ENCODE measurements at places on chromosomes 5 and 9.
A peak's percentile ranks its signal among the peaks of the same experiment; 100 is the strongest.

DNA sequence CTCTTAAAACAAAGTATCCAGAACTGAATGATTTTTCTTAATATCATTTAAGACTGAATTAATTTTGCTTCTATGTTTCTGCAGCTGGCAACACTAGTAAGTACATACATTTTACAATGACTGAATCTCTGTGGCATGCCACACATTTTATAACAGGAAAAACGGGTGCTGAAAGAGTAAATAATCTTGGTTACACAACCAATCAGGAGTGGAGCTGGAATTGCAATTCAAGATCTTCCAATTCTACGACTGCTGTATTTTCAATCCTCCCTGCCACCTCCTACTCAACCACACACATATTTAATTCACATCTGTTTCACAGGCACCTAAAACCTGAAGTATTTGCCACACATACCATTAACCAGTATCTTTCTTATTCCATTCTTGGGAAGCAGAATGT lies 52.7 kb upstream of the NR5A1 start:
- DNase-seq = no peak

DNA sequence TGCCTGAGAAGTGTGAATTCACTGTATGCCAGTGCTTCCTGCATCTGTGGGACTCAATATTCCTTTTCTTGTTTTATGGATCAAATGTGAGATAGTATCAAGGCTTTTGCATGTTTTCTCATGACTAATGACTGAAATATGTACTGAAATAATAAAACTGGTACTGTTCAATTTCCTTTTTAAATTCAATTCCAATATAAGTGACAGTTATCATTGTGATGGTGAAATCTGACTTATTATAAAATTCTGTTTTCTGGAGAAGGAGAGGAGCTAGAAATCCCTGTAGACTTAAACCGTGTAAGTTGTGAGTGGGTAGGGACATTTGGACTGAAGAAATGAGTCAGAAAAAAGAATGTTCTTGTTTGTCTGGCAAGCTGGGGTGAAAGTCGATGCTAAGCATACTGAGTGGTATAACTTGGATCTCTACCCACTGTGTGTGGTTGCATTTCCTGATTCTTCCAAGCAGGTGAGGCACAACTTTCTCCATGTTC lies 245.2 kb downstream of the EFNA5 start:
- DNase-seq = no peak

DNA sequence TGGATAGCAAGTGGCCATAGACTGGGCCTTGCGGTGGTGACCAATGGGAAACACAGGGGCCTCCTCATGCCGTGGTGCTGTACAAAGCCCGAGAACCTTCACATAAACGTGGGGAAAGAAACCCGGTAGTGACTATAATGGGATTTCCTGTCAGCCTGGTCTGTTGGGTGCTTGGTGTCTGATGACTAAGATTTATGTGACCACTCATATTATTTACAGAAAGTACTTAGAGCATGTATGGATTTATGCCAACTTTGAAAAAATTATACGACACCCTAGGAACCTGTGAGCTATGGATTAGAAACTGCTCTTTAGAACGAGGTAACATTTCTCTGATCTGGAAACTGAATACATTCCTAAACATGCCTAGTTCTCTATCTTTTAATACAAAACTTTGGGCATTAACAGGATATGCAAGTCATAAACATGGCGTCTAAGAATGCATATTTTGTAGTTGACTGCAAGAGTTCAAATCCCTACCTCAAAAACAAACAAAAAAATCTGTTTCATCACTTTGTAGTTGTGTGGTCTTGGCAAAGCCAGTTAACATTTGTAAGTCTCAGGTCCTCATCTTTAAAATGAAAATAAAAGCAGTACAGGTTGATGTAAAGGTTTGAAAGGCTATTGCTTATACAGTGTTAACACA lies 85.4 kb downstream of the TMEM167A start:
- no peak for DNase-seq

GRCh38 chr5:179271821-179272325 lies 73.4 kb downstream of the ADAMTS2 start:
- no peak for DNase-seq

GRCh38 chr5:80249901-80250300 lies 5.9 kb downstream of the SERINC5 start:
- DNase-seq = no peak

- DNase-seq = no peak
Measured at GRCh38 chr9:98162613-98163012, 29.8 kb downstream of the CORO2A start.

GRCh38 chr9:133967024-133967741 lies 24.9 kb downstream of the VAV2 start:
- no peak for DNase-seq

GRCh38 chr5:16983022-16983639 lies 47.0 kb upstream of the MYO10 start:
- DNase-seq = no peak

GRCh38 chr5:78420548-78420947 lies 60.1 kb downstream of the SCAMP1 start:
- DNase-seq = no peak

DNA sequence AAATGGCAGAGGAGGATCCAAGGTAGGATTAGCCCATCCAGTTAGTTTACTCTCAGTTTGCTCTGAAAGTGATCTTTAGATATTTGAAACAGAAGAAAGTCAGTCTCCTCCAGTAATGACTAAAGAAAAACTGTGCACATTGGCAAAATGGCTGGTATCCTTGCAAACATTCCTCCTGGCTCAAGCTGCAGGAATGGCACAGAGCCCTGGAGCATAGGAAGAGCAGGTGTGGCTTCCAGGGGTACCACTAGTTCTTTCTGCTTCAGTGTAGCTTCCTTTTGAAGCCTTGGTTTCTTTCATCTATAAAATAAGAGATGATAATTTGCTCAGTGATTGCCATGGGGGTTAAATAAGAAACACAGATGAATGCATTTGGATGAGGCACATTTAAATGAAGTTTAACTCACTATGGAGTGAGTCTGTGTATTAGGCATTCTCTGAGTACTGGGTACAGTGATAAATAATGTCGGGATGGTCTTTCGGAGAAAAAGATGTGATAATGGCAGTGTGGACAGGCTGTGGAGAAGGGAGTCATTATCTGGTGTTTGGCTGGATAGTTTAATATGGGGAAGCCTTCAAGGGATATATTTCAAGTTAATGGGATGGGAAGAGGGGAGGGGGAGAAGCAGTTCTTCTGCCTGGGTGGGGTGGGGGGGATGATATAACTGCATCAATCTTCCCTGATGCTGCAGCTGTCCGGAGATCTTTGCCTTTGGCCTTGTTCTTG lies 217.3 kb upstream of the KLF4 start:
- no peak for DNase-seq

DNA sequence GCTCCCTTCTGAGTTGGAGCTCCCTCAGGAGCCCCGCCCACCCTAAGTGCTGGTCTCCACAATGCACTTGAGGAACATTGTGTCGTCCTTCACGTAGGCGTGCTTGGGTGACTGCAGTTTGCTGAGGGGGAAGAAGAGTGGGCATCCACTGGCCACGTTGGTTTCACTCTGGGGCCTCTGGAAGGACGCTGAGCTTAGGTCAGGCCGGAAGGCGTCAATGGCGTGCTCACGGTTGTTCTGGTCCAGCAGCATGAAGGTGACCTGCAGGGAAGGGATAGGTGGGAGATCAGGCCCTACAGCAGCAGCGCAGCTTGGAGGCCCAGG lies 21.7 kb downstream of the TRAF1 start:
- no peak for DNase-seq

- DNase-seq = no peak
Measured at GRCh38 chr9:37949576-37949975, 45.6 kb upstream of the SLC25A51 start.

- DNase-seq = no peak
Measured at GRCh38 chr9:115980502-115980901, 173.1 kb upstream of the PAPPA start.

DNA sequence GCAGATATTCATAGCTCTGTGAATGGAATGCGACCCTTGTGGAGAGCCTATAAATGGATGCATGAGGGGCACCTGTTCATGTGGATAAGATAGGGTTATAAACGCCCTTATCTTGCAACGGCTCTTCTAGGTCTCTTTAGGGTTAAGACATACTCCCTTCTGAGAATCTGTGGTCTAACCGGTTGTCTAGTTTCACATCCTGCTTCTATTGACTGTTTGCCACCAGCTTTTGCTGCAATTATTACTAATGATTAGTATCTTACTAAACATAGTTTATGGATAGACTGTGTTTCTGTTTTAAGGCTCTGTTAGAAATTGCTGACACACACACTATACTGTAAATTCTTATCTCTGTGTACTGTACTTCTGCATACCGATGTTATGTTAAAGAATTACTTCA lies 198.9 kb upstream of the CYLC2 start:
- no peak for DNase-seq

- DNase-seq = no peak
Measured at GRCh38 chr5:179314606-179315355, 30.5 kb downstream of the ADAMTS2 start.

DNA sequence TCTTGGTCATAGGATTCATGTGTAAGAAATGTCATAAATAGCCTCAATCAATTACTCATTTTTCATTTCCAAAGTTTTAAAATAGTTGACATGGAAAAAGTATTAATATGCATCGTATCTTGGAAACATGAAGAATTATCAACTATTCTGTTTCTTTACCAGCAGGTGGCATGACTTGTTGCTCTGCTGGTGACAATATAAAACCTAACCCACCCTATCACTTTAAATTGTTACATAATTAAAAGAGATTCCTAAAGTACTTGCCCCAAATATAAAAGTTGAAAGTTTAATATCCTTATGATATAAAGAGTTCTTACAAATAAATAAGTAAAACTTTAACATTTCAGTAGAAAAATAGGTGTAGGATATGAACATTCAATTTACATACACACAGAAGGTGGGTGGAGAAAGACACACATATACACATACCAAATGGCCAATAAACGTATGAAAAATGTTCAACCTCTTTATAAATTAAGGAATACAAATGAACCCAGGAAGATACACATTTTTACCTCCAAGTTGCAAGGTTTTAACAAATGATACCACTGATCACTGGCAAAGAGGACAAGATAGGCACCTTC lies 30.6 kb downstream of the MAP1B start:
- no peak for DNase-seq

DNA sequence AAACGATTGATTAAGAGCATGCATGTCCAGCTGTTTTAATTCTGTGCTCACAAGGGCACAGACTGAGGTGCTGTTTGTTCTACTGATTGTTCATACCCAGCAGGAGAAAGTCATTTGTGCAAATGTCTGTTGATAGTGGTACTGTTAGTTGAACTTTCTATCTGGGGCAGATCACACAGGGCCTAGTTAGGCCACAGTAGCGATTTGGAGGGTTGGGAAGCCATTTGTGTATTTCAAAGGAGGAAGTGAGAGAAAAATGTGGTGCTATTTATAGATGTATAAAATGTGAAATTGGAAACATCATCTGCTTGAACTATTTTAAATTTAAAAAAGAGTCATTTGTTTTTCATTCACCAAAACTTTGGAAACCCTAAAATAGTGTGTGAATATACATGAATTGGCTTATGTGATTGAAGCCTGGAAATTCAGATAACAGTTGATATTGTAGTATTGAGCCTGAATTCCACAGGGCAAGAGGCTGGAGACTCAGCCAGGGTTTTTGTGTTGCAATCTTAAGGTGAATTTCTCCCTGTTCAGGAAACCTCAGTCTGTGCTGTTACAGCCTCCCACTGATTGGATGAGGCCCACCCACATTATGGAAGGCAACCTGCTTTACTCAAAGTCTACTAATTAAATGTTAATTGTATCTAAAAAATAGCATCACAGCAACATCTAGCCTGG lies 162.0 kb upstream of the CDKN2B start:
- DNase-seq = no peak

DNA sequence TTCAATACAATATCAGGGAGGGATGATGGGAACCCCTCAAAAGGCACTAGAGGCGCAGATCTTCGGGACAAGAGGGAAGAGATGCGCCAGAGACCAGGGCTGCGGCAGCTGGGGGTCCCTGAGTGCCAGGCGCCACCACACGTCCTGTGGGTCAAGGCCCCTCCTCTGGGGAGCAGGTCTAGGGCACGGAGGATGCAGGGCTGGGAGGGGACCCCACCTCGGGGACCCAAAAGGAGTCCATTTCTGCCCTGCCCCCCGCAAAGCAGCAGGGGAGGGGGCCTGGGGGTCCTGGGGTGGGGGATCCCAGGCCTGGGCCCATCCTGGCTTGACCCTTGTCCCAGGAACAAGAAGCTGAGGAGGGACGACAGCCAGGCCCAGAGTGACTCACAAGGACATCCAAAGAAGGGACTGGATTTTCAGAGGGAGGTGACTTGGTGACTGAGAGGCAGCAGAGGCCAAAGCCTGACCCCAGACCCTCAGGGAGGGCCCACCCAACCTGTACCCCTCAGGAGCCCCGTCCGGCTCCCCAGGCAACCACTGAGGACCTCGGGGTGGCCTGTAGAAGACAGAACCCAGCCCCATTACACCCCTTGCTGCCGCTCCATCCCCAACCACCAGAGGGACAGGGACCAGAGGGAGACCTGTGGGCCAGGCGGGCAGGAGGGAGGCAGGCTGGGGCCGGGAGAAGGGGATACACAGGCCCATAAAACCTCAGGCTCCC lies 54.2 kb downstream of the LRSAM1 start:
- DNase-seq = peak; percentile 61

GRCh38 chr5:108171759-108172158 lies 210.1 kb downstream of the FBXL17 start:
- DNase-seq = no peak

- no peak for DNase-seq
Measured at GRCh38 chr9:127087411-127087810, 35.0 kb downstream of the ANGPTL2 start.

- no peak for DNase-seq
Measured at GRCh38 chr5:160242145-160242544, 12.8 kb downstream of the FABP6 start.

GRCh38 chr9:16516891-16517290 lies 353.6 kb downstream of the BNC2 start:
- DNase-seq = no peak

Measured in stimulated activated effector memory CD8-positive, alpha-beta T cell treated with anti-CD3 and anti-CD28 coated beads, Interleukin-12 subunit alpha, Interleukin-12 subunit beta, amount 100 ng/mL, for 72 hours (primary cell).